ENCODE measurements at places on chromosomes 2 and 18. TPM values are rescaled to one million over a fixed set of nuclear protein-coding genes. Genes with fewer than 3 reads are reported as not detected.

Gene RAB6C
- 0.14 TPM for total RNA-seq

Gene OXER1
- total RNA-seq = 0.43 TPM

Gene CFC1B
- total RNA-seq = not detected

DNA sequence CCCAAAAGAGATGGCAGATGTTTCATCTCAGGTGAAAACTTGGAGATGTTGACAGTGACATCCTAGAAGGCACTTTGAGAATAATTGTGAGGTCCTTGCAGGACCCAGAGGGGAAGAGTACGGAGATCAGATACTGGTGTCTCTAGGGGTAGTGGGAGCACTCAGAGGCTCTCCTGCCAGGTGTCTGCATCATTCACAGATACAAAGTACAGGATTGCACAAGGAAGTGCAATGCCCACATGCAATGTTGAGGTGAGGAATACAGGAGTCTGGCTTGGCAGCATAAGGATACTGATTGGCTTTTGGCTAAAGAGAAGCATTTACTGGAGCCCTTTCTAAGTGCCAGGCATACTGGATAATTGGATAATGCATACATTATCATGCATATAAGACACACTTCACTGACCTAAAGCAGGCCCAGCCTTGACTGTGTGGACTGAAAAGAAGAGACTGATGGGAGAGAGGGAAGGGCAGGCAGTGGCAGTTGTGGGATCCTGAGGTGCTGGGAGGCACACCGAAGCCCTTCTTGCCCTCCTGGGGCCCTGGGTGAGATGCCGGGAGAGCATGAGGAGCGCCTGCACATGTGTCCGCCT lies 31.0 kb upstream of the NCKAP5 start:
- no peak for DNase-seq
- H3K36me3 ChIP-seq = no peaks in the 10 kb centered on the region
- peaks cover 9% of the 10 kb centered on the region for H3K4me1 ChIP-seq

GRCh38 chr2:169526451-169526850 lies 16.9 kb downstream of the KLHL41 start:
- peak; percentile 12 for DNase-seq
- H3K27me3 ChIP-seq = no peaks in the 10 kb centered on the region
- H3K27ac ChIP-seq = no peak overlapping the region
- no peaks in the 10 kb centered on the region for H3K4me1 ChIP-seq

GRCh38 chr2:197839856-197840255 lies 35.5 kb downstream of the PLCL1 start:
- no peaks in the 10 kb centered on the region for H3K27me3 ChIP-seq
- no peak for DNase-seq
